GM06990 (cell line): ENCODE measurements at places on chromosomes 2 and 18.

GRCh38 chr2:223101340-223102039, 49.5 kb downstream of the KCNE4 start:
- DNase-seq: peak; percentile 19

- no peak for DNase-seq
Observed at GRCh38 chr18:26458526-26459232, 89.7 kb downstream of the KCTD1 start.

- no peak for DNase-seq
Observed at GRCh38 chr2:156903335-156903734, 354.2 kb upstream of the GALNT5 start.

DNA sequence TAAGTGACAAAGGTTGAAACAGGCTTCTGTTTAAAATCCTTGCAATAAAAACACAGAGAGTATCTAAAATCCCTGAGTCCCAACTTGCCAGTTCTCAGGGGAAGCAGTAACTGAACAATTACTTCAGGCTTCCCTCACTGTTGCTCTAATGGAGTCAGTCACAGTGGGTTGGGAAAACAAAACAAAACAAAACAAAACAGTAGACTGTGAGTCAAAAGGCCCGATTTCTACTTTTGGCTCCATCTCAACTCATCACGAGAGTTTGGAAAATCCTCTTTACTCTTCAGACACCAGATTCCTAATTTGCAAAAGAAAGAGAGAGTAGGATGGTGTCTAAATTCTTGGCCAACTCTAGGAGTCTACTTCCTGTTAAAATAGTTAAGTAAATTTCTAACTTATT, 1.1 kb downstream of the FSHR start:
- no peak for DNase-seq

GRCh38 chr2:220876080-220876824, 695.9 kb downstream of the EPHA4 start:
- DNase-seq: no peak

GRCh38 chr18:60865801-60866200, 467.4 kb upstream of the CDH20 start:
- DNase-seq: no peak

DNA sequence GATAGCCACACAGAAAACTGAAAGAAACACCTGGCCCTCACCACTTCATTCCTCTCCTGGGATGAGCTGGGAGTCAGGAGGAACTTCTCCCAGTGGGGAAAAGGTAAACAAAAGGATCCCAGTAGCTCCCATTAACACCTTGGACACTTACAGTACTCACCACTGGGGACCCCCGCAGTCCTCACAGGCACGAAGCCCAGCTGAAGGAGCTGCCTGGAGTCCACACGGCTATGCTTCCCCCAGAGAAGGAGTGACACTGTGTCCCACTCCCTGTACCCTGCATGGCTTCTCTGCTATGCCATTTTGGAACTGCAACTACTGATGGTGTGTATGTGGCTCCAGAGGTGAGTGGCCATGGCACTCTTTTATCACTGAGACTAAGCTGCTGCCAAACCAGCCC, 1565.1 kb downstream of the LRP1B start:
- DNase-seq: no peak

GRCh38 chr2:132584976-132585817, 84.8 kb downstream of the LYPD1 start:
- no peak for DNase-seq

- no peak for DNase-seq
Observed at GRCh38 chr18:47801817-47802216, 128.6 kb downstream of the SMAD2 start.

- no peak for DNase-seq
Observed at GRCh38 chr2:60641811-60642788, 88.6 kb upstream of the BCL11A start.

- DNase-seq: no peak
Observed at GRCh38 chr2:96888072-96889011, 18.5 kb upstream of the SEMA4C start.

- DNase-seq: no peak
Observed at GRCh38 chr18:41645589-41646360, 309.3 kb upstream of the PIK3C3 start.

DNA sequence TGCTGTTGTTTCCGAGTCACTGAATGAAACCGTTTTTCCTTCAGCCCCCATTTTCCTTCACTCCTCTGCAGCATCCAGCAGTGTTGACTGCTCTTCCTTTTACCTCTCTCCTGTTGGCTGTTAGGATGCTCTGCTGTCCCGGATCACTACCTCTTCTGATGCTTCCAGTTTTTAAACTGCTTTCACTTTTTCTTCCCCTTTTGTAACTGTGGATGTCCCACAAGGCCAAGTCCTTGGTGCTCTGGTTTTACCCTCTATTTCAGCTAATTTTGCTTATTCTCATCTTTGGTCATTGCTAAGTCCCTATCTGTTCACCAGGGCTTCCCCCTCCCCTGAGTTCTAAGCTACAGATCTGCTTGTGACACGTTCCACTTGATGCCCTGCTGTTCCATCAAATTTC, 39.4 kb upstream of the MAP4K3 start:
- no peak for DNase-seq

GRCh38 chr2:226969417-226970080, 133.7 kb downstream of the RHBDD1 start:
- no peak for DNase-seq

GRCh38 chr18:76855594-76855993, 33.2 kb downstream of the ZNF236 start:
- DNase-seq: no peak

DNA sequence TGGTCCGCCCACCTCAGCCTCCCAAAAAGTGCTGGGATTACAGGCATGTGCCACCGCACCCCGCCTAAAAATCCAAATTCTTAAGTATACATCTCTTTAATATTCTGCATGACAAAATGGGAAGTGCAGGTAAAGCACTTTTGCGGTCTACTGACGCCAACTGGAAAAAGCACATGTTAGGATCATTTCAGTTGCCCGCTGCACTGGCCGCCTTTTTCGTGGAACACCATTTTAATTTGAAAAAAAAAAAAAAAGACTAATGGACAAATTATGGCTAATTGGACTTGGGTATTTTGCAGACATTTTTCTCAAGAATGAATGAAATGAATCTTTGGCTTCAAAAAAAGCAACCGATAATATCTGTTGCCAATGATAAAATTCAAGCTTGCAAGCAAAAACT, 129.3 kb upstream of the GPC1 start:
- DNase-seq: no peak

- no peak for DNase-seq
Observed at GRCh38 chr2:203786549-203787351, 80.3 kb downstream of the CD28 start.

DNA sequence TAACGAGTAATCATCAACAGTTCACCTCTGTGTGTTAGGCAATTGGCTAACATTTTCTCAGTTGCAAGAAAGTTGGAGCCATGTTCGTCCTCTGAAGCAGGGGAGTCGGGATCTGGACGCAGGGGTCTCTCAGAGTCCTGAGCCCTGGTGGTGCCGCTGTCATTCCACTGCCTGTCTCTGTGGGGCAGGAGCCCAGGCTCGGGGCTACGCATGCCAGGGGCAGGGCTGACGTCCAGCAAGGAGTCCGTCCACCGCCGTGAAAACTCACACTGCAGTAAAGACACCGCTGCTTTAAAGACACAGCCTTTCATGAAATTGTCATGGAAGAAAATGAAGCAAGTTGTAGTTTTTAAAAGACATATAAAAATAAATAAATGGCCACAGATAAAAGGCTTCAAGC, 571.1 kb upstream of the SOX11 start:
- DNase-seq: no peak

DNA sequence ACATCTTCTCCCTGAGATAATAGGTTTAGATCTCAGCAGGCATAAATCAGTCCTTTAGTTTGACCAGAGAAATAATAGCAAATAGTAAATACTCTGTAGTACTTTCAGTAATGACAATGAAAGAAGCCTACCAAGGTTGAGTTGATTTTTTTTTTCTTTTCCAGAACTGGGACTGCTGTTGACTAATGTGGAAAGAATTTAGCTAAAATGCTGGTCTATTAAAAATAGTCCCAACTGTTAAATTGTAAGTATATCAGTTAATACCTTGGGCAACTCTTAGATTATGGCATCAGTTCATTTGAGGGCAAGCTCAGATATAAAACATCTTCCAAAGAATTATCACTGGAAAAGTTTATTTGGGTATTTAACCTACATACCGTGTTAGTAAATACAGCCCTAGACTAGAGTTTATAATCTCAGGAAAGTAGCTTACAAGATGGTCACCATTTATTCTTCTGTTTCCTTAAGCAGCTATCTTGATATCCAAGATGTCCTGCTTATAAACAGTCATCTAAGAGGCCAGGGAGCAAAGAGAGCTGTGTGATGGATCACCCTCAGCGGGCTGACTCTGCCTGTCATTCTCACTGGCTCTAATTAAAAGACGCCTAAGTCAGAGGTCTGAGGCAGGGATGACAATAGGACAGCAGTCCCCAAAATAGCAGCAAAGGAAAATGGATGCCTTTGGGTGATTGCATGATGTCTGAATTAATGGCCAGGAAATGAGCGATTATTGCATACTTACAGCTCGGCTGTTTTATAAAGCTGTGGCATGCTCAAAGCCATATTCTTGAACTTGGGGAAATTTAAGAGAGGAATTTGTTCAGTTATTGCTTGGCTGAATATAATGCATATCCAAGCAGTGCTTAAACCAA, 121.3 kb downstream of the MTX2 start:
- no peak for DNase-seq

- DNase-seq: no peak
Observed at GRCh38 chr2:190486037-190486623, 48.4 kb downstream of the NEMP2 start.

DNA sequence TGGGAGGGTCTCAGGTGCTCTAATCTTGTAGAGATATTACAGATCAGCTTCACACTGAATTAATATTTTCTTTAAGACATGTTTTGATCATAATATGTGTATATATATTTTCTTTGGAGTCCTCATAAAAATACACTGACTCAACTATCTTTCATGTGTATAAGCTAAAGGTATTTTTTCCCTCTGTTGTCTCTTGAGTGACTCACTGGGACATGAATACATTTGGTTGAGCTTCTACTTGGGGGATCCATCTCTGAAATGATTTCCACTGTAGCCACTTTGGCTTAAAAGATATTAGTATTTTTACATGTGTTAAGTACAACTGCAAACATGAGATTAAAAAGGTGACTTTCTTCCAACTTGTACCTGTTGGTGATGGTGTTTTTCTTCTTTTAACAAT, 140.8 kb downstream of the TTN start:
- DNase-seq: no peak

GRCh38 chr2:54725343-54726099, 2.1 kb downstream of the EML6 start:
- DNase-seq: no peak

DNA sequence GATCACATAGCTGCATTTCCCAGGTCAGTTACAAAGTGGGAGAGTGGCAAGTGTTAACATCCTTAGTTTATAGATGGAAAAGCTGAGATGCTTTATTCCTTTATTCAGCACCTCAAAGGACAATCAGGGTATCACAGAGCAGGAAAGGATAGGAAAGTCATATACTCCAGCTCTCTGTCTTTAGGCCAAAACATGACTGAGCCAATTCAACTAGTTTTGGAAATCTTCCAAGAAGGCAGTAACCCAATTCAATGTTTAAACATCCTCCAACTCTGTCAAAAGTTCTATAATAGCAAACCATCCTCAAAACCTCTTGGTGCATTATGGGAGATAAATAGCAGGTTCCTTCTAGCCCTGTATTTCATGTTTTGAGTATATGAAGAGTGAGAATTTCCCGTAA, 25.2 kb downstream of the CASP8 start:
- DNase-seq: no peak

- DNase-seq: no peak
Observed at GRCh38 chr2:203040966-203041521, 26.4 kb downstream of the NBEAL1 start.
